ENCODE measurements at places on chromosomes 3 and 15. TPM values are rescaled to one million over a fixed set of nuclear protein-coding genes. Genes with fewer than 3 reads are reported as not detected.

Gene CKMT1B
- total RNA-seq: 2.2 TPM

Gene GP5
- not detected for total RNA-seq

Gene AP3B2
- 0.84 TPM for total RNA-seq

Gene ISG20
- 16.2 TPM for total RNA-seq

Gene DUOXA1
- 1.8 TPM for total RNA-seq

Gene AADAC
- 0.93 TPM for total RNA-seq

Gene GP9
- not detected for total RNA-seq

Gene SLC25A20
- 46.1 TPM for total RNA-seq

Gene SSUH2
- 0.45 TPM for total RNA-seq

Gene C3orf70
- total RNA-seq: 2.9 TPM

Gene DAPK2
- 18.1 TPM for total RNA-seq

Gene ISLR2
- 0.61 TPM for total RNA-seq

Gene PTPRG
- 124 TPM for total RNA-seq

Gene FEZF2
- not detected for total RNA-seq

Gene ADGRG7
- not detected for total RNA-seq

All from mesenteric fat pad (tissue), 1 donor.